SJSA1 (cell line): ENCODE measurements at places on chromosomes 1 and 21. TPM values are rescaled to one million over a fixed set of nuclear protein-coding genes. Genes with fewer than 3 reads are reported as not detected.

DNA sequence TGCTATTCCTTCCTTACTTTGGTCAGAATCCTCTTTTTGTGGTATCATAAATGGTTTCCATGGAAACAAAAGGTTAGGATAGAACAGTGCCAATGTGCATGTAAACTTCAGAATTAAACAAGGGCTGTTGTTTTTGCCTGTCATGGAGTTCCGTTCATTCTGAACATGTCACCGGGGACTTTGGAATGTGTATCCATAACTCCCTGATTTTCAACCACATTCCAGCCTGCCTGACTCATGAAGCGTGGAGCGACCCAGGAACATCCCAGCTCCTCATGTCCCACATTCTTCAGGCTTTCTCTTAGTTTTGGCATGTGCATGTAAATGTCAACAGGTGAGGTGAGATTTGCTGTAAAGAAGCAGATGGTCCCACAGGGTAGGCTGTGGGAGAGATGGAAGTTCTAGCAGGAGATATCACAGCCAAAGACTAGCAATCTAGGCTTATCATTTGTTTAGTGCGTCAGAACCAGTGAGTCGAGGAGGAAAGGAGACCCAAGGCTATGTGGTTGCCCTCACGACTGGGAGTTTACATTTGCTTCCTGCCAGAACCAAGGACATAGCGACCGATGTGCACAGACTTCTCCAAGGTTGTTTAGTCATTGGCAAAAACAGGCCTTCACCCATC is 23.0 kb upstream of the DNAJC11 start:
- DNase-seq = peak; percentile 84

DNA sequence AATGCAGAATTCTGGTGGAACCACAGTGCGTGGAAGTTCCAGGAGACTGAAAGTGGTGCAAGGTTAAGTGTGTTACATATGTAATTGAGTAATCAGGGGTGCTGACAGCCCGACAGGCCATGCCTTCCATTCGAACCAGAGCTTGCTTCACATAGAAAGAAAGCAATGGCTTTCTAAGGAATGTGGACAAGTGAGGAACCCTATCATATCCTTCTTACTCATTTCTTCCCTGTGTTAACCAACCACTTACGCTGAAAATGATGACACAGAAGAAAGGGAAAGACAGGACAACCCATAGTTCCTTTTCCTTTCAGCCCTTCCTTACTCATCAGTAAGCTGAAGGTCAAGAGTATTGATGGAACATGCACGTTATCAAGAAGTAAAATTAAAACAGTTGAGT is 48.1 kb upstream of the KCNA3 start:
- no peak for DNase-seq

DNA sequence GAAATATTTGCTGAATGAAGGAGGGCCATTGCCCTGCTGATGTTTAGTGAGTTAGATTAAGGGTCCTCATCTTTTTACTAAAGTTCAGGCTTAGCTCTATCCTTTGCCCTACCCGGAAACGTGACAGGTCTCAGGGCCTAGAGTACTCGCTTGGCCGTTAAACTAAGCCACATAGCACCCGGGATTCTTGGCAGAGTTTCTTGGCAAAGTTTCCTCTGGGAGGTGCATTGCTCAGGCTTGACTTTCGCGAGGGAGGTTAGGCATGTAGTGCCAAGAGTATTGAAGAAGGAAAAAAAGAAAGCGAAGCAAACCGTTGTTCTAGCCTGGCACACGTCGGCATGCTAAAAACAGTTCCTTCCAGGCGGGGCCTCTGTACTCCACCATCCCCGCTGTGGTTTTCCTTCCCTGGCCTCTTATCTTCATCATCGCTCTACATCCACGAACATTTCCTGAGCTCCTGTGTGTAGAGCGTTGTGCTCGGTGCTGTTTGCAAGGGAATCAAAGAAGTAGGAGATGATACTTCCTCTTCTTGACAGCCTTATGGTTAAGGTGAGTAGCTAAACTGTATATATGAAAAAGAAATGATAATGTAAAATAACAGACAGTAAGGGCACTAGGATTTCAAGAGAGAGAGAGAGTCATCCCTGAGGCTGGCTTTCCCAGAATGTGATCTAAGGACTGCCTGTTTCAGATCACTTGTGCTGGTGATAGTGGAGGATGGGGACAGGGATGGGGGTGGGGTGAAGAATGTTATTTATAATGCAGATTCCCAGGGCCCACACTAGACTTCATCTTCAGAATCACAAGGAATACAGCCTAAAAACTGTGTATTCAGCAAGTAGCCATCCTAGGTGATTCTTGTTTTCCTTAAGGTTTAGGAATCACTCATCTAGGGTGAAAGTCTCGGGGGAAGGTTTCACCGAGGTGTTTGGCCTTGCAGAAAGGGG is 18.8 kb downstream of the RNF220 start:
- no peak for DNase-seq

DNA sequence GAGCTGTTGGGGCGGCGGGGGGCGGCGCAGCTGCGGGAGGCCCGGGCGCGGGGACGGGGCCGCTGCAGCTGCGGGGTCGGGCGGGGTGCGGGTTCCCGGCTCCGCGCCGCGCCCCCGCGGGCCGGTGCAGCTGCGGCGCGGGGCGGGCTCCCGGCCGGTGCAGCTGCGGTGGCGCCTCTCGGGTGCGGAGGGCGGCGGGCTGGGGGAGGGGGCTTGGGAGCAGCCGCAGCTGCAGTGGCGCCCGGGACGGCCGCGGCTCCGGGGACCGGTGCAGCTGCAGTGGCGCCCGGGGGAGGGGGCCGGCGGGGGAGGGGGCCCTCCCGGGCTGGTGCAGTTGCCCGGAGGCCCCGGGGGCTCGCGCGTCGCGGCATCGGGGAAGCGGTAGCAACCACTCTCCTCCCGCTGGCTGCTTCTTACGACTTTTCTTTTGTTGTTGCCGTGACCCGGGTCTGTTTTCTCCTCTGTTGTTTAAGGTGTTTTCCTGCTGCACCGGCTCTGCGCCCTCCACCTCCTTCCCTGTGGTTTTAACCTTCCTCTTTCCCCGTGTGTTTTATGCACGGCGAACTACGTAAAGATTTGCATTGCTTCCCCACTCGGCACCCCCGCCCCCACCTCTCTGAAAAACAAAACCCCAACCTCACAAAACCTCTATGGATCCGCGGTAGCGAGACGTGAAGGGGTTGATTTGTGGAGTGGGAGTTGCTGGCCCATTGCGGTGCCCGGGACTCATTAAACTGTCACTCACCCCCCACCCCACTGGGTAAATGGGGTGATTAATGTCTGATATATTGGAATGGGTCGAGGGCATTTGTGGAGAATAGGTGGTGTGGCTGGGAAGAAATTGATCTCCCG is 1.7 kb upstream of the ZBTB18 start:
- no peak for DNase-seq

DNA sequence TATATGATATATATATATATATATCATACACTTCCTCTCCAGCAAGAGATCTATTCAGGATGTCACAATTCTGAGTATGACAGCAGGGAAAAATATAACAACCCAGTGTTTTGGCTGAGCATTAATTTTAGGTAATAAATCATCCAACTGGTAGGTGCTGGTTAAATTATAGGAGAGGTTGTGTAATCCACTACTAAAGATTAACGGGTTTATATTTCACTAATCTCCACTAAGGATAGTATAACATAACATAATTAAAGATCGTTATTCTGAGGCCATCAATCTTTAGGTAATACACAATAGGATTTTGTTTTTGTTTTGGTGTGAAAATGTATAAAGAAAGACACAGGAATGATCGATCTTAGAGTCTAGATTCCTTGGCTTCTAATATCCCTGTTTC is 102.2 kb downstream of the COQ8A start:
- DNase-seq = no peak

GRCh38 chr1:225435957-225436392 is 8.1 kb upstream of the LBR start:
- no peak for DNase-seq

- no peak for DNase-seq
These were observed 63.6 kb downstream of the CD46 start for GRCh38 chr1:207815466-207815865.

- no peak for DNase-seq
These were observed 131.2 kb downstream of the CDC7 start for GRCh38 chr1:91631718-91632330.

GRCh38 chr1:40625076-40625475 is 40.4 kb downstream of the RIMS3 start:
- no peak for DNase-seq

DNA sequence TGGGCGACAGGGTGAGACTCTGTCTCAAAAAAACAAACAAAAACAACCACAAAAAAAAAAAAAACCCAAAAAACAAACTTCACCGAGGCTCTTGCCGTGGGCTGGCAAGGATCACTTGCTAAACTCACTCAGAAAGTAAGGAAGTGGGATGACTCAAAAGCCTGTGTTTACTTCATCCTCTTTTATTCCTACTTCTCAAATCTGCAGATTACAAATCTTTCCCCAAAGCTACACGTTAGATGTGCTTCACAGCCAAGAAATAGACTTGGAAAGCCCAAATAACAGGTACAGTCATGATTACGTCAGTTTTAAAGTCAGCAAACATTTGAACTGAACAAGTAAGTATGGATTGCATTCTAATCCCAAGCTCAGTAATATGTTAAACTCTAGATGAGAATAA is 359.3 kb downstream of the ADGRL2 start:
- no peak for DNase-seq

GRCh38 chr1:207918011-207918410 is 7.1 kb upstream of the CD34 start:
- DNase-seq = no peak

DNA sequence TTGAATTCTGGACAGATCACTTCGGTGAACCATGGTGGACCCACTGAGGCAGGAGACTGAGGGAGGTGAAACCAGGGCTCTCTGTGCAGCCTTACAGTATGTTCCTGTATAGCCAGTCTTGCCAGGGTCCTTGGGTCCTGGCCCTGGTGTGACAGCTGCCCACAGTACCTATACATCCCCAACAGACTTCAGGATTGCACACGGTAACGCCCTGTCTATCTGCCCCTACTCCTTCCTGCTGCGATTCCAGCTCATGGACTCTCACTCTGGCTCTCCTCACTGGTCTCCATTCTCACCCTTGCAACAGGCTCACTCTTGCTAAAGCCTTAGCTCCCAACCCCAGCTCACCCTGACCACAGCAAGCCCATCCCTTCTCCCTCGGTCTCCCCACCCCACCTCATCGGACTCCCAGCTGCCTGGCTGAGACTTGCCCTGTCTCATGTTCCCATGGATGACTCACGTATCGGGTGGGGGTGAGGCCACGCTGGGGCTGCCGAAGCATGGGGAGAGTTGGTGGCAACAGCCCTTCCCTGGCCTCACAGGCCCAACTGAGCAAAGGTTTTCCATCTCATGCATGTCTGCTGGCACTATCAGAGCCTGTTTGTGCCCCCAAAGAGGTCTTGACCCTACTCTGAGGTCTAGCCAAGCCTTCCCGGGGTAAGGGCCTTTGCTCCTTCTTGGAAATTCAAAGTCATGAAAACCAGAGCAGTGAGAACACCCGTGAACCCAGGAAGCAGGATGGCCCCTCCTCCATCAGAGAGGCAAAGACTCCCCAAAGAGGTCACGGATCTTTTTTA is 7.1 kb downstream of the PHLDA3 start:
- DNase-seq = peak; percentile 96

GRCh38 chr1:56773341-56774066 is 45.7 kb downstream of the FYB2 start:
- no peak for DNase-seq

Gene FBLIM1
- total RNA-seq = 66.6 and 151 TPM in 2 replicates

Gene TIE1
- 0.11 TPM in 1 of 2 replicates, not detected in the other for total RNA-seq

Gene S100A7
- total RNA-seq = not detected in 2 replicates
